CD4-positive, alpha-beta T cell treated with Interleukin-4 for 4 hours (primary cell): ENCODE measurements at places on chromosomes 6 and 20.

DNA sequence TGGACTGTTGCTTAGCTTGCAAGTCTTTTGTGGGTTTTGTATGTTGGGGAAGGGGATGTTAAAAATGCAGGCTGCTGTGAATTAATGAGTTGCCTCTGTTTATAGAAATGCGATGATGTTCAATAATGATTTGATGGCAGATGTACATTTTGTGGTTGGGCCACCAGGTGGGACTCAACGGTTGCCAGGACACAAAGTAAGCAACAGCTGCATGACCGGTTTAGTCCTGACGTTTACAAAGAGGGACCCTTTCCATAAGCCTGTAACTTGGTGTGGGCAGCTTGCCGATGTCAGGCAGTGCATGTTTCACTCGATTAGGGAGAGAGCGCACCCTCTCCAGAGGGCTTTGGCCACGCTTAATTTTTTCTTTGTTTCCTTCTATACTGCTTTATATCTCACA is 1.3 kb downstream of the BTBD3 start:
- DNase-seq: no peak

- DNase-seq: no peak
These were observed 27.3 kb downstream of the DTD1 start for GRCh38 chr20:18615020-18615650.

GRCh38 chr6:169171951-169172350 is 81.7 kb downstream of the THBS2 start:
- no peak for DNase-seq

DNA sequence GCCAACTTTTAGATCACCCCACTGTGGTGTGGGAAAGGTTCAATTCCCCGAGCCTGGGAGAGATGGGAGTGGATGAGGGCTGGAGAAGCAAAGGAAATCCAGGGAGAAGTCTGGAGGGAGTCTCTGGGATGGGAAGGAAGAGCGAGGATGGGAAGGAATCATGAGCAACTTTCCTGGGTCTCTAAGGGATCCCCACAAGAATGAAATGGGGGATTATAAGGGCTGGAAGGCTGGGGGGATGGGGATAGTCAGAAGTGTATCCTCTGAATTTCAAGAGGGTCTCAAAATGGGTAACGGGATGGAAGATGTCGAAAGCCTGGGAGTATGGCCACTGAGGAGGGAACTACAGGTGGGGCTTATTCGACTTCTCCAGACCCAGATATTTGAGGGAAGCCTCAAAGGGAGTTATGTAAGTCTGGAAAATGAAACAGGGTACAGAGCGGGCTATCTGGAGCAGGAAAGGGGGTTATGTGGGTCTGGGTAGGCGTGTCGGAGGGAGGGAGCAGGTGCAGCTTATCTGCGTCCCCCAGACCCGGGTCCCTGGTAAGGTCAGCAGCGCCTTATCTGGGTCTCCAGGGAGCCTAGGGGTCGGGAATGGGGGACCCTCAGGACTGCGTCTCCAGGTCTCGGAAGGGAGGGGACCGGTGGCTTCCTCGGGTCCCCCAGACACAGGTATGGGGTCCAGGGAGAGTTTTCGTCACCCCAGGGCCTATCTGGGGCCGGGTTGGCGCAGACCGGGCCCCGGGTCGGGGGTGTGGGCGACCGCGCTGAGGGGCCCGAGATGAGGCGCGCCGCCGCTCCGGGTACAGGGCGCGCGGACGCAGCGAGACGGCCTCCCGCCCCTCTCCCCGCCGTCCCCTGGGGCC is 550 bp downstream of the PLAGL2 start:
- no peak for DNase-seq

DNA sequence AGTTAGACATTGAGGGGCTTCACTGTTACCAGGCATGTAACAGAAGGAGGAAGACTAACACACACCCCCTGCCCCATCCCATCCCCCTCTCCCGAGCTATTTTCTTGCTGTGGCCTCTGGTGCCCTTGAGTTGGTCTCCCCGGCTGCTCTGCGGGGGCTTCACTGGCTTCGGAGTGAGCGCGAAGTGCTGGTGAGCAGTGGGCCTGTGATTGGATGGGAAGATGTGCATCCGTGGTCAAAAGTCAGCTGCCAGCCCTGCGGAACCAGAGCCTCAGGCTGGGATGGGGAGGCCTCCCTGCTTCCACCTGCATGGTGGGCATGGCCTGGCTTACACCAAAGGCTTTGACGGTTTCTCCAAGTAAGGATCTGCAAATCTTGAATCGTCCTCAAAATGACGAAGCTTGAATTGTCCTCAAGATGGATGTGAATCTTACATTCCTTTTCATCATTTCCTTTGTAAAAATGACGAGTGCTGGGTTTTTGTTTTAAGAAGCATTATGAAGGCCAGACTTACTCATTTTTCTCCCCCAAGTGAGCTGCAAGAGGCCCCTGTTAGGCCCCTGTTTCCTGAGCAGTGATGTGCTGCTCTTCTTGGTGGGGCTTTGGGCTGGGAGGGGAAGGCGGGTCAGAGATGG is 23.7 kb downstream of the SPATA2 start:
- DNase-seq: no peak
